ENCODE measurements at places on chromosomes 3 and 15. TPM values are rescaled to one million over a fixed set of nuclear protein-coding genes. Genes with fewer than 3 reads are reported as not detected.

DNA sequence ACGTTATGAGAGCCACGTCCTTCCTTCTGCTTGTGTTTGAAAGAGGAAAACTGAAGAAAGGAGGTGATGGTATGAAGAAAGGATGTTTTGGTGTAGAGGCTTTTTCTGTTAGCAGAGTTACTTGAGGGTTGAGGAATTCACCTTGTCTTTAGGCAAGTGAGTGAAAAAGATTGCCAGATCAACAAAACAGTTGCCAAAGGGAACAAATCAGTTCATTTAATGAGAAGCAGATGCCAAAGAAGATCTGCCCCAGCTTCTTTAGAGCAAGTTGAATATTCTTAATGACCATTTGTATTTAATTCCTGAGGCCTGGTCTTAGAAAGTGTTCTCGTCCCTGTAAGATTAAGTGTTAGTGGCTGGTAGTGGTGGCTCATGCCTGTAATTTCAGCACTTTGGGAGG is 2.6 kb downstream of the CHCHD6 start:
- no peak for DNase-seq
- H3K27me3 ChIP-seq = no peaks in the 10 kb centered on the region
- H3K27ac ChIP-seq = no peak overlapping the region
- H3K4me3 ChIP-seq = no peak overlapping the region
- H3K4me1 ChIP-seq = peaks cover 19% of the 10 kb centered on the region
- H3K36me3 ChIP-seq = no peaks in the 10 kb centered on the region

The MEX3B gene
- polyA plus RNA-seq = 0.46 TPM

The SLC22A13 gene
- polyA plus RNA-seq = 0.05 TPM

DNA sequence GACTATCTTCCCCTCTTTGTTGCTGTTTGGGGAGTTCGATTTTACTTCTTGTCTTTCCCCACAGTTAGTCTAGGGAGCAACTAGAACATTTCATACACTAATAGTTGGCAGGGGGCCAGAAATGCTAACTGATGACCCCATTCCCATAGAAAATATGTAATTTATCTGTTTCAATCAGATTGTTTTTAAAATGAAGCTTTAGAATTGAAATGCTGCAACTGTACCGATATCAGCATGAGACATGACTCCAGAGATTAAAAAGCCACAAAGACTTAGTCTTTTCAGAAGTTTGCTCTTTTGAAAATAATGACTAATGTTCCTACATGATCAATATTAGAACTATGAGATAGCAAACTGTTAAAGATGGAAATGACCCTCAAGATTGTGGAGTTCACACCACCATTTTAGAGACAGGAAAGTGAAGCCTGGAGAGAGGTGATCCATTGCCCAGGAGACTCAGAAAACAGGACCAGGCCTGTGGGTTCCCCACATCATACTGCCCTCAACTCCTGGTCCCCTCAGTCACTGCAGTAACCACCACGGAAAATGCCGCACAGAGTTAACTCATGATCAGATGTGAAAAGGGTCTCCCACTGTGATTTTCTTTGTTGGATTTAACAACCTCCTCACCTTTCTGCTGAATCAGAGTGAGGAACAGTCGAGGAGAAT is 130.3 kb downstream of the CHDH start:
- H3K36me3 ChIP-seq = no peaks in the 10 kb centered on the region
- H3K4me1 ChIP-seq = no peaks in the 10 kb centered on the region
- H3K27me3 ChIP-seq = no peaks in the 10 kb centered on the region
- no peak overlapping the region for H3K4me3 ChIP-seq
- no peak overlapping the region for H3K27ac ChIP-seq
- peak; percentile 13 for DNase-seq

DNA sequence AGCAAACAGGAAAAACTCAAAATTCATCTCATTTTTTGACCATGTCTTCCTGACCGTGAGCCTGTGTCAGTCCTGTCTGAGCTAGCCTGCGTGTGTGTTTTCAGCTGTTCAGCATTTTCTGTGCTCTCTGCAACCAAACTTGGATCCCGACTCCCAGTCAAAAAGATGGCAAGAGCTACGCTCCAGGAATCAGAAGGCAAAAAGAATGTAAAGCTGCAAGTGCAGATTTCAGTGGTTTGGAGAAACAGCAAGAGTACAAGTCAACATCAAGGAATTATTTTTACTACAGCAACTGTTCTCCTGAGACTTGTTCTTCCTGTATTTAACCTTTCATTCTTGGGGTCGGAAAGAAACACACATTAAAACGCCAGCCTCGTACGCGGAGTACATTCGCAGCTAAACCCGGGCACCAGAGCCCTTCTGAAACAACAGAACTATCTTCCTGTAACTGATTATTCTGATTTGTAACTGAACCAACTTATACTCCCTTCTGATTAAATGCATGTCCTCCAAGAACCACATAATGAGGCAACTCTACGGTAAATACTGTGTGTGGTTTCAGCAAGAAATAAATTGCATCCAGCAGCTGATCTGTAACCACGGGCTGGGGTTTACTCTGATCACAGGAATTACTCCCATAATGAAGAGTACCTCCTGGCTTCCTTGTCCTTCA is 107.4 kb downstream of the LRIG1 start:
- H3K27ac ChIP-seq = peak overlapping the region; percentile 38
- H3K36me3 ChIP-seq = peaks cover 32% of the 10 kb centered on the region
- H3K4me3 ChIP-seq = no peak overlapping the region
- peaks cover 22% of the 10 kb centered on the region for H3K4me1 ChIP-seq
- H3K27me3 ChIP-seq = no peaks in the 10 kb centered on the region
- no peak for DNase-seq

The MESP2 gene
- polyA plus RNA-seq = 0.43 TPM

GRCh38 chr3:156620260-156620659 is 54.1 kb upstream of the TIPARP start:
- H3K27ac ChIP-seq = no peak overlapping the region
- H3K27me3 ChIP-seq = no peaks in the 10 kb centered on the region
- no peak for DNase-seq
- H3K36me3 ChIP-seq = no peaks in the 10 kb centered on the region
- no peaks in the 10 kb centered on the region for H3K4me1 ChIP-seq

DNA sequence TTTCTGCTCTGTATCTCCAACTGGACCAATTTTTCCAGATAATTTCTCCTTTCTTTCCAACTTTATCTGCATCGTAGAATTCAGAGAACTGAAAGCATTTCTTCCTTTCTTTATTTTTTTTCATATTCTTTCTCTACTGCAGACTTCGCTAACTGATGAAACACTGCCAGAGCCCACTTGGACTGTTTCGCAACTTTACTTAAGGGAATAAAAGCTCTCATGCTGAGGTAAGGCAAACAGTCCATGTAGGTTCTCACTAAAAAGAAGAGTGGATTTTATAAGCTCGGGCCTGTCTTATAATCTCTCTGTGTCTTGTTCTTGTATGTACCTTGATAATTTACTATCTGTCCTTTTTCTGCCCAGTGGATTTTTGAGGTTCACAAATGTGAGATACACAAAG is 163.5 kb downstream of the CNTN4 start:
- H3K4me3 ChIP-seq = no peak overlapping the region
- DNase-seq = no peak
- no peaks in the 10 kb centered on the region for H3K36me3 ChIP-seq
- H3K4me1 ChIP-seq = no peaks in the 10 kb centered on the region
- no peak overlapping the region for H3K27ac ChIP-seq

The GHRL gene
- 383 TPM for polyA plus RNA-seq

The COLQ gene
- polyA plus RNA-seq = 0.62 TPM

DNA sequence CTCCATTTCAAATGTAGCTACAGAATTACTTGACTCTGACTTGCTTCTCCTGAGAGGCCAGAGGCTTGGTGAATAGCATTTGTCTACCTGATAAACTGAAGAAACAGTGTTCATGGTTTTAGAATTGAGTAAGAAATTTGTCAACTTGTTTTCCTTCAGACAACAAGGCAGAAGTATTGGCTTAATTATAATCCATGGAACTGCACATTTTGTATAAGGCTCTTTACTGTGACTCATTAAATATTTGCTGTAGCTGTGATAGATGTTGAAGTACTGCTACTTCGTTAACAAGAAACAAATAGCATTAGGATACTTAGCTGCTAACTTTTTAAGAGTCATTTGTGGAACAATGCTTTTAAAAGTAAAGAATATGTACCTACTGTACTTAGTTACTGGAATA is 4.6 kb downstream of the UNC13C start:
- H3K4me1 ChIP-seq = peaks cover 14% of the 10 kb centered on the region
- H3K27me3 ChIP-seq = no peaks in the 10 kb centered on the region
- no peak for DNase-seq
- H3K36me3 ChIP-seq = no peaks in the 10 kb centered on the region
- no peak overlapping the region for H3K4me3 ChIP-seq

The FBXO40 gene
- 0.06 TPM for polyA plus RNA-seq

DNA sequence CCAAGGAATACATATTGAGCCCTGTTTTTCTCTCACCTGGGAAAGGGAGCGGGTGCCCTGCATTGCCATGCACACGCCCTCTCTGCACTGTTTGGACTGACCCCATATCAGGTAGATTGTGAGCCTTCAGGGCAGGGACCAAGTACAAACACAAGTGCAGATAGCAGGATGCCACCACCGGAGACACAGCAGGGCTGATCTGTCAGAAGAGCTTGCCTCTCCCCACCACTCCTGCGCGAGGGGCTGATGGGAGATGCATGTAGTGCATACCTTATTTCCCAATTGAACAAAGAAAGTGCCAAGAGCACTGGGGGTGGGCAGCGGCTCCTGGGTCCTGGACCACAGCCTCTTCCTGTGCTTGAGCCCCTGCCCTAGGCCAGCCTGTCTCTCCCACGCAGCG is 9.0 kb upstream of the SLCO2A1 start:
- H3K27ac ChIP-seq = peak overlapping the region; percentile 74
- peak; percentile 69 for DNase-seq
- H3K27me3 ChIP-seq = no peaks in the 10 kb centered on the region
- H3K36me3 ChIP-seq = no peaks in the 10 kb centered on the region
- H3K4me1 ChIP-seq = no peaks in the 10 kb centered on the region
- H3K4me3 ChIP-seq = no peak overlapping the region

- no peak overlapping the region for H3K4me3 ChIP-seq
- DNase-seq = no peak
- peaks cover 11% of the 10 kb centered on the region for H3K4me1 ChIP-seq
- H3K36me3 ChIP-seq = no peaks in the 10 kb centered on the region
- no peak overlapping the region for H3K27ac ChIP-seq
- H3K27me3 ChIP-seq = no peaks in the 10 kb centered on the region
Observed at GRCh38 chr3:23840521-23840920, 34.8 kb downstream of the UBE2E1 start.

DNA sequence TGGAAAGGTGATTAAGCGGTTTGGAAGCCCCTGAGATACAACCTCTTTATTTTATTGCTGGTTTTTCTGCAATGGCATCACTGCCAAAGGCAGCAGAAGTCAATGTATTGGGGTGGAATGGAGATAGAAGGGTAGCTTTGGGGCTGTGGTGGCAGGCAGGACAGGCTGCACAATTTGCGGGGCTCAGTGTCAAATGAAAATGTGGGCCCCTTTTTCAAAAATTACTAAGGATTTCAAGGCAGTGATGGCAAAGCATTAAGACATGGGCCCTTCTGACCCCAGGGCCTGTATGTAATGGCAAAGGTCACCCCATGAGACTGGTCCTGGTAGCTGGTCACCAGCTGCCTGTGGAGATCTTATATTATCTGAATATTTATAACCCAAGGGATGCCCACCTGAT is 29.3 kb upstream of the GALNT15 start:
- no peak for DNase-seq
- H3K27ac ChIP-seq = no peak overlapping the region
- peaks cover 14% of the 10 kb centered on the region for H3K4me1 ChIP-seq

- no peak for DNase-seq
- H3K36me3 ChIP-seq = peaks cover 92% of the 10 kb centered on the region
- H3K4me3 ChIP-seq = no peak overlapping the region
- no peaks in the 10 kb centered on the region for H3K27me3 ChIP-seq
Observed at GRCh38 chr3:45673273-45673672, 15.9 kb upstream of the SACM1L start.

DNA sequence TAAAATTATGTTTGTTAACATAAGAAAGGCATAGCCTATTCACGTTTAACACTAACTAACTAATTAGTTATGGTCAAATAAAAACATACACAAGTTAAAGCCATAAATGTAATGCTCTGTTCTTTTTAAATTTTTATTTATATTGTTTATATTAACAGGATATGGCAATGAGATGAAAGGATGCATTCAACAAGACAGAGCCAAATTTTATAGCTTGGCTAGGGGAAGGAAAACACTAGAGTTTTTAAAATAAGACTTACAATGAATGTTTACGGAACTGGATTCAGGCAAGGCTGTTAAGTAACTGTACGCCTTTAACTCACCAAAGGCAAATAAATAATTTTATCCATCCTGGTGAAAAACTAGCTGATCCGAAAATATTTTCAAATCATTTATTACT is 86.4 kb downstream of the ZPLD1 start:
- no peaks in the 10 kb centered on the region for H3K36me3 ChIP-seq
- no peaks in the 10 kb centered on the region for H3K27me3 ChIP-seq
- H3K4me3 ChIP-seq = no peak overlapping the region
- H3K27ac ChIP-seq = no peak overlapping the region

The SAMMSON gene
- polyA plus RNA-seq = 0.78 TPM

GRCh38 chr15:85314146-85314545 is 66.3 kb upstream of the AKAP13 start:
- H3K36me3 ChIP-seq = no peaks in the 10 kb centered on the region
- no peaks in the 10 kb centered on the region for H3K27me3 ChIP-seq
- H3K4me3 ChIP-seq = no peak overlapping the region
- H3K4me1 ChIP-seq = peaks cover 20% of the 10 kb centered on the region
- H3K27ac ChIP-seq = no peak overlapping the region

Data from stomach (tissue), 19 donors.